ENCODE measurements at places on chromosomes 3 and 15.

- no peak for DNase-seq
Observed at GRCh38 chr3:181717549-181718171, 5.9 kb downstream of the SOX2 start.

DNA sequence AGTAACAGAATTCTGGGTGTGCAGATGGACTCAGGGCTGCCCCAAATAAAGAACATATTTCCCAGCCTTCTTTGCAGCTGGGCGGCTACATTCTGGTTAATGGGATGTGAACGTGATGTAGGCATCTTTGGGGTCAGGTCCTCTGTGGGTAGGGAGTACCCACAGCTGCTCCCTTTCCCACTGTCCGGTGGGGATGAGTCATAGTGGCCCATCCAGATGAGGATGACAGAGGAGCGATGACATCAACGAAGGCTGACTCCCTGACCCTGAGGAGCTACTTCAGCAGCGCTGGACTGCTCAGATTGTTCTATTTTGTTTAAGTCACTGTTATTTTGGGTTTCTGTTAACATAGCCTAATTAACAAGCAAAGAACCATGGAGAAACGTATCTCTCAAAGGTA lies 38.0 kb downstream of the SRPRB start:
- DNase-seq = no peak

GRCh38 chr3:182711261-182711683 lies 82.0 kb upstream of the ATP11B start:
- no peak for DNase-seq

GRCh38 chr15:65330934-65331645 lies 26.6 kb downstream of the RNU5B-1 start:
- DNase-seq = no peak

- no peak for DNase-seq
Observed at GRCh38 chr3:98875535-98875934, 26.0 kb downstream of the DCBLD2 start.

- DNase-seq = peak; percentile 17
Observed at GRCh38 chr15:92958105-92958504, 58.0 kb downstream of the CHD2 start.

Measured in stimulated activated CD4-positive, alpha-beta T cell treated with anti-CD3 and anti-CD28 coated beads, Interleukin-15, amount 100 ng/mL, for 1 hour (primary cell).